GM20000 (cell line): ENCODE measurements at places on chromosomes 7 and 10.

DNA sequence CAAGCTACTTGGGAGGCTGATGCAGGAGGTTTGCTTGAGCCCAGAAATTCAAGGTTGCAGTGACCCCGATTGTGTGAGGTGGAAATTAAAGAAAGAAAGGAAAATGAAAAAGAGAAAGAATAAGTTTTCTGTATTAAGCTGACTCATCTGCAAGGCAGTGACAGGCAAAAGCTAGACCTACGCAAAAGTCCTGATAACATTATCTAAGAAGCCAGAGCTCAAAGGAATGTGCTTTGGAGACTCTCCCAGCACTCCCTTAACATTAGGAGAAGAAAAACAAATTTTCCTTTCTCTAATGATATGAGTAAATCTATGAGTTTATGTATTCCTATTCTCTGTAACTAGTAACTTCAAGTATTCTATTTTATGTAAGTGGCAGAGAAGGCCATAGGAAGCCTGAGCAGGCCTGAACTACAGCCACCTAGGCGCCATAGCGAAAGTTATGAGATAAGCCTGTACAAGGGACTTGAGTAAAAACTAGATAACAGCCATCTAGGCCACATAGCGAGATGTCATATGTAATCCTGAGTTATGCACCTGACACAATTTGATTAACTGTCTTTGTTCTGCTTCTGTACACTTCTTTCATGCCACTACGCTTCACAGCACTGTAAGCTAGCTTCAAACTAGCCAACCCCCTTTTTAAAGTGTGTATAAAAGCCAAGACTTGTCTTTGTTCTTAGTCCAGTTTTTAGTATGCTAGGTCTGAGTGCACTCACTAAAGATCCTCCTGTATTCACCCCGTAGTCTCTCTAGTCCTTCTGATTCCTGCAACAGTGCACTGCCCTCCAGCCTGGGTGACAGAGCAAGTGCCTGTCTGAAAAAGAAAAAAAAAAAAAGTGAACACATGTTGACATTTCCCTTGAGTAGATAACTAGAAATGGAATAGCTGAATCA lies 9.4 kb upstream of the ZWINT start:
- DNase-seq, result no peak

DNA sequence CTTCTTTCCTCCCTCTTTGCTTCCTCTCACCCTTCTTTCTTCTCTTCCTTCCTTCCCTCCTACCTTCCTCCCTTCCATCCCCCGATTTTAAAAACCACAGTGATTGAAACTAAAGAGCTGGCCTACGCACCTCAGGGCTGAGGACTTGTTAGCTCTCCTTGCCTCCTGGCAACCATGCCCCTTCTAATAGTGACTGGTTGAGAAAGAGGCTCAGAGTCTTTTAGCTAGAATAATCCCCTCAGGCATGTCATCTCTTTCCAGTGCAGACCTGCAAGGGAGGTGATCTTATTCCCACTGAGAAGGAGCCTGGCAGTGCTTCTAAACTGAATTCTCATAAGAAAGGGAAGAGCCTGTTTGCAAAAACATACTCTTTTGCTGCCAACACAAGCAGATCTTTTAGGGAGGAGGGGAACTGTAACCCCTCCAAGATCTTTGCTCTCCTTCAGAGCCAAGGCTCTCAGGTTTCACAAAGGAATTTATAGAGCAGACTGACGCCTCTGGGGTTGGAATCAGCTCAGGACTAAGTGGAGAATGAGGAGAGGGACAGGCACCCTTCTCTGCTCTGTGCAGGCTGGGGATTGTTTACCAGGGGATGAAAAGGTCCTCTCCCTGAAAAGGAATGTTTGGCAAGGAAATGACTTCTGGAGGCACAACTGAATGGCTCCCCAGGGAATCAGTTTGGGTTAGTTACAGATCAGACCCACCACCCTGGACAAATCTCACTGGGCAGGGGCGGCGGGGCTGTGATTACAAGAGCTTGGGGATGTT lies 9.4 kb upstream of the ANKRD1 start:
- no peak for DNase-seq

DNA sequence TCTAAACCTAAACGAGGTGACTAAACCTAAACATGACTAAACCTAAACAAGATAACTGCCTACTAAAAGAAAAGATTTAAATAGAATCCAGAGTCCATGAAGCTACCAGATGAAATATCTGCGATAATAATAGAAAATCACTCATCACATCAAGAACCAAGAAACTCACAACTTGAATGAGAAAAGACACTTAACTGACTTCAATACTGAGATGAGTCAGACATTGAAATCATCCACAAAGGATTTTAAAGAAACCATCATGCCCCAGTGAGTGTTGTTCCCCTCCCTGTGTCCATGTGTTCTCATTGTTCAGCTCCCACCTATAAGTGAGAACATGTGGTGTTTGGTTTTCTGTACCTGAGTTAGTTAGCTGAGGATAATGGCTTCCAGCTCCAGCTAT lies 416.0 kb downstream of the CALN1 start:
- no peak for DNase-seq

GRCh38 chr7:123571684-123572083 lies 14.1 kb upstream of the NDUFA5 start:
- no peak for DNase-seq

DNA sequence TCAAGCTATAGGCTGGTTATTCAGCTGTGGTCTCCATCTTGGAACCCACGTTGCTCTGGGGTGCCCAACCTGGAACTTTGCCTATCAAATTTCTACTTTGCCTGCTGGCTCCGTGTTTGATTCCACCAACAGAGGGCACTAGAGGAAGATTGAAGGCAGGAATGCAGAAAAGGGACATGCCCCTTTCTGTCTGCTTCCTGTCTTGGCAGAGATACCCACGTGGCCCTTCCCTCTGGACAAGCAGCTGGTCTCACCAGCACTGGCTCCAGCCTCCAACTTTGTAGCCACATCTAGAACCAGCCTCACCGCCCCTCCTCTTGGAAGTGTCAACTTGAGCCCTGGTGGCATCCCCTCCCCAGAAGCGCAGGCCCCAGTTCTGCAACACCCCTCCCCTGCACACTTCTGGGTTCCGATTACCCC lies 52.1 kb upstream of the ZNF438 start:
- peak; percentile 57 for DNase-seq

GRCh38 chr7:128284102-128284501 lies 43.0 kb downstream of the LEP start:
- DNase-seq, result no peak

- no peak for DNase-seq
Observed at GRCh38 chr10:56360583-56360966, 484 bp downstream of the ZWINT start.

- peak; percentile 88 for DNase-seq
Observed at GRCh38 chr7:4725014-4725849, 43.1 kb downstream of the FOXK1 start.

DNA sequence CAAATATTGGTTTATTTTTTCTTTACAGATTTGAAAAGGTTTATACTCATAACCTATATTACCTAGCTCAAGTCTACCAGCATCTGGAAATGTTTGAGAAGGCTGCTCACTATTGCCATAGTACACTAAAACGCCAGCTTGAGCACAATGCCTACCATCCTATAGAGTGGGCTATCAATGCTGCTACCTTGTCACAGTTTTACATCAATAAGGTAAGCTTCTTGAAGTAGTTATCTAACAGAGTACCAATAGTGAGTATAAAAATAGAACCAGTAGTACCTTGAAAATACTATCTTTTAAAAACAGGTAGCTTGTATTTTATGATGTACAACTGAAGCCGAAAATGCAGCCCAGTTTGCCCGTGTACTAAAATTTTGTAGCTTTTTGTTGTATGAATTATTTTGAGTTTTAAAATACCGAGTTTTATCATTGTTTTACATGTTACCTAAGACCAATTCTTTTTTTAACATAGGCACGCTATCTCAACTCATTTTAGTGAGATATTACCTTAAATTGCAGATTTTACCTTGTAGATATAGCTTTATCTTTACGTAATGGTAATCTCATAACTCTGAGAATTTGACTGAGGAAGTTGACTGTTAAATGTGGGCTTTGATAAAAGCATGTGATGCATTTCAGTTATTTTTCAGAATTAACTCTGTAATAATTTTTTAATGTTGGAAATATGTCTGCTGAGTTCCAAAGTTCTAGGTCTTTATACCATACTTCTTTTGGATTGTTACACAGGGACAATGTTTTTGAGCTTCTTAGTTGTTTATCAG lies 17.3 kb downstream of the KIFBP start:
- no peak for DNase-seq

GRCh38 chr7:15332956-15333355 lies 228.9 kb downstream of the AGMO start:
- DNase-seq, result no peak

DNA sequence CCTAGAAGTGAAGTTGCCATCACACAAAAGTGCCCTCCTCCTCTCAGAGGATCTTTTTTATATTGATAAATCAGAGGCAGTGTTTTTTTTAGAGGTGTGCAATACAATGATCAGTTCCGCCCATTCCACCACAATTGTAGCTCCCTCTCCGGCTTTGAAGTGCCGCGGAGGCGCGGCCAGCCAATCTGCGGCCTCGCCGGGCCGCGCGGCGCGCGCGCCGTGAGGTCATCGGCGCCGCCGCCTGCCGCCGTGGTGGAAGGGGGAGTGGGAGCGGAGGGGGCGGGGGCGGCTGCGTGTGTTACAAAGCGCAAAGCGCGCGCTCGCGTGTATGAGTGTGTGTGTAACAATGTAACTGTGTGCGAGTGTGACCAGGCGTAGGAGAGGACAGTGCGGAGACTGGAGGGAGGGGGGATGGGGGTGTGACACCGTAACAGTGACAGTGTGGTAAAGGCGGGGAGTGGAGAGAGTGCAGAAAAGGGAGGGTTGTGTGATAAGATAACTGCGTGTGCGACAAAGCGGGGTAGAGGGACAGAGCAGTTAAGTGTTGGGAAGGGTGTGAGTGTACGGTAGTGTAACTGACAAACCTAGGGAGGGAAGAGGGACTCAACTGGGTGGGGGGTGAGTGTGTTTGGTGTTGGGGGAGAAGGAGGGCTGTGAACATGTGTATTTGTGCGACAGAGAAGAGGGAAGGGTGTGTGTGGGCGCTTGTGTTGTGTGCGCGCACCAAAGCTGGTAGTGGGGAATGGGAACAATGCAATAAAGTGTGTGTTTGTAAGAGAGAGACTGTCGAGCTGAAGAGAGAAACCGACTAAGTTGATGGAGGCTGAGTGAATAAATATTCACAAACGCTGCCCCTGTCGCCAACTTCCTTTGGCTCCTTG lies at the start of gene SP8:
Gene SP8, minus strand, starts transcription at position 108 of the 881 bp plus-strand sequence. Its CDS starts 88 bp downstream, at position 20.
- DNase-seq, result peak; percentile 67

DNA sequence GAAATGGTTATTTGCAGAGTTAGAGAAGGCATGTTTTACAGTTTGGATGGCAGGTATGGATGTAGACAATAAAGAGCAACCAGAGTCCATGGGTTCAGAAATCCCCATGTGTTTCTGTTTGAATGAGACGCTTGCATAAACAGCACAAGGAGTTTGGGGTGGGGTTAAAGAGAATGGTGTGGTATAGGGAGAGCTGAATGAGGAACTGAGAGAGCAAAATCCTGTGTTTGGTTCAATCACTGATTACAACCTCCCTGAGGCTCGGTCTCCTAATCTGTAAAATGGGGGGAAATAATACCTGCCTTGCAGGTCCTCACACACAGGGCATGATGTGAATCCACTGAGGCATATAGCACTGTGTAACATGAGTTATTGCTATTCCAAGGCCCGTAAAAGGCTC lies 23.7 kb downstream of the CAV1 start:
- DNase-seq, result peak; percentile 31

DNA sequence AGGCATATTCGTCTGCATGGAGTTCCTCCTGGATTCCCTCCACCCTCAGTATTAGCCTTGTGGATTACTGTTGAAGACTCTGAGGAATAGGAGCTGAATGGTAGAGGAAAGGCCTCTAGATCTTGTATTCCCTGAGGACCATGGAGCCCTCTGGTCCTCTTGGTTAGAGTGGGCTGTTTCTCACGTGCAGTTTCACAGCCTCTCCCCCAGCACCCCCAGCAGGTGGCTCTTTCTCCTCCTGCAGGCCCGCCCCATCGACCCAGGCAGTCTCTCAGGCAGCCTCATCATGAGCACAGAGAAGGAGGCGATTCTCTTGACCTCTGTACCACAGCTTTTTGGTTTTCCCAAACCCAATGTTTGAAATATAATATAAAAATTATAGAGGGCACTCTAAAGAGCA lies 102.0 kb downstream of the WNT2 start:
- no peak for DNase-seq

DNA sequence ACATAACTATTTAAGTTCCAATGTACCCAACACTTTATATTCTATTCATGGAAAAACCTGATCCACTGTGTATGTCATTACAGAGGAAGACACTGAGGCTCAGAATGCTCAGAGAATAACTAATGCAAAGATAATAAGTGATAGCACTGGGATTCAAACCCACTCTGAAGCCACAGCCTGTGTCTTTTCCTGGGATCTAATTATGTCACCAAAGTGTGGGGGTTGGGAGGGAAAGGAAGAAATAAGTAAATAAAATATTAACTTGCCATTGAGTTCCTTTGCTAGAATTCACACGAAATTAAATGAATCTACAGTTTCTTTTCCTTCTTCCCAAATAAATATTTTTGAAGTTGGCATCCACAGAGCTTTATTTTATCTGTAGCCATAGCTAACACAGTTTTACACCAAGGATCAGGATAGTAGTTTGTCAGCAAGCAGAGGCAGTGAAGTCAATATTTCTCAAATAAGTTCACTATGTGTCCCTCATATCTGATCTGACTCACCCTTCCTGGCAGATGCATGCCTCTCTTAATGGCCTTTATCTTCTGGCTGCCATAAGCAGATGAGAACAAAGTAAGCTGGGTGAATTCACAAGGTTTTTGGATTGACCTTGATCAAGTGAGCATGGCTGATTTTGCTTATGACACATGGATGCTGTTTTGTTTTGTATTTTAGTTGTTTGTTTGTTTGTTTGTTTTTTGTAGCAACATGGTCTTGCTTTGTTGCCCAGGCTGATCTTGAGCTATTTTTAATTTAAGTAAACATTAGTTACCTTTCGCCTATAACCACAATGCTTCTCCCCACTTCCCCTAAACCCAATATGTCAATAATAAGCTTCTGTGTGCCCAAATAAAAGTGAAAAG lies 6.3 kb downstream of the RAPGEF5 start:
- no peak for DNase-seq
